Activated naive CD4-positive, alpha-beta T cell (primary cell): ENCODE measurements at places on chromosomes 12 and 14.
A peak's percentile ranks its signal among the peaks of the same experiment; 100 is the strongest.

DNA sequence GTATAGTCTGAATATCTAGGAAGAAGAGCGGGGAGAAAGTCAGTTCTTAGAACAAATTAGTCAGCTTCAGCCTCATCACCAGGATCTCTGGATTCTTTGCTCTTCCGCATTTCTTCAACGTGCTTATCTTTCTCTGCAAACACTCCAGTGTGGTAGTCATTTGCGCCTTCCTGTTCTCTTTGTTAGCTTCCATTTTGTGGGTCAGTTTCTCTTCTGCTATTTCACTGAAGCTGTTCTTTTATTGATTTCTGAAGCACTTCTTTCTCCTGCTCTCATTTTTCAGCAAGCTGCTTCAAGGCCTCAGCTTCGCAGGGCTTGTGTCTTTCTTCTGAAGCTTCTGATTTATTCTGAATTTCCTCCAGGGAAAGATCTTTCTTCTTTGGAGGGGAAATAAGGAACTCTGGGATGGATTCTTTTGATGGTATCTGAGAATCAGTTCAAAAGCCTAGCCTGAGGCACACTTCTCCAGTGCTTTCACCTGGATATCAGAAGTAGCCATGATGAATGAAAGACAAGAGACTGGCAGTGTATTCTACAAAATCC lies 13.5 kb downstream of the AMN1 start:
- DNase-seq = no peak

DNA sequence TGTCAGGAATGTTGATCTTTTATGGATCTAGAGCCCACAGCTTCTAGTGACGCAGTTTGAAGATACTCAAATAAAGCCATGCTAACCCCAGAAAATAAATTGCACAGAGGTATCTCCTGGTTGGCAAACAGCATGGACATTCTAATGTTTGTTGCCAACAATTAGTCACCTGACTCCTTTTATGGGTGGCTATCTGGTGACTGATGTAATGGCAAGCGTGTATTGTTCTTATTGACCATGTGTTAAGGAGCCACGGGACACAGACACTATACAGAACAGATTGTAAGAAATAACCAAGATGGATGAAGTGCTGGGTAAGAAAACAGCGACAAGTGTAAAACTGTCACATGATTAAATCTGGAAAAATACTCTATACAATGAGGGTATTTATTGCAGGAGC lies 401.3 kb upstream of the PDE3A start:
- DNase-seq = no peak

GRCh38 chr14:65357113-65357512 lies 55.4 kb upstream of the FUT8 start:
- DNase-seq = no peak

DNA sequence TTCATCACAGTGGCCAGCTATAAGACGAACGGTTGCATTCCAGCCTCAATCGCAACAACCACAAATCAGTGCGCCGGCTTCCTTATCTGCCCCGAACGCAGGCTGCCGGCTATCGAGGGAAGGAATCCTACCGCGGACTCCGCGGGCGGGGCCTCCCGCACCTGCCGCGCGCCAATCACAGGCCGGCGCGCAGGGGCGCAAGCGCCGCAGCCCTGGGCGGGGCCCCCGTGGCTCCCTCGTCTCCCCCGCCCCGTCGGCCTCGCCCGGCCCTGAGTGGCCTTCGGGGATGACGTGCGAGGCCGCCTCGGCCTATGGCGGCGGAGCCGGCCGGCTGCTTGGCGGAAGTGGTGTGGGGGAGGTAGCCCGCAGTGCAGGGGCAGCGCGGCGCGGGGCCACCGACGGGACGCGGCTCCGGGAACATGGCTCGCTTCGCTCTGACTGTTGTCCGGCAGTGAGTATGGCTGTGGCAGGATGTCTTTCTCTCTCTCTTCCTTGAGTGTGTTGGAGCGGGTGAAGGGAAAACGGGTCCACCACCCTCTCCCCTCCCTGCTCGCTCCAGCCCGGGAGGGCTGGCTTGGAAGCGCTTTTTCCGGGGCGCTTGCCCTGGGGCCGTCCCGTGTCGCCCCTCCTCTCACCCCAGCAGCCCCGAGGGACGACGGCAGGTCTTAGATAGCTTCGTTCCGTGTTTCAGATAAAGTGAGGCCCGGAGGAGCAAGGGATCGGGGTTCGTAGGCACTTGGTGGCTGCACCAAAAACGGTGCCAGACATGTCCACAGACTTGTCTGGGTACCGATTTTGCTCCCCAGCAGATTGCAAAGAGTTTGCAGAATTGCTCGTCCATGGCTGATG lies at the start of gene TIGAR:
TSS of gene TIGAR (plus strand) at position 361 of the 849 bp plus-strand sequence. CDS start at position 420, 59 bp downstream.
- peak; percentile 76 for DNase-seq

GRCh38 chr14:94689218-94689984 lies 77.2 kb downstream of the SERPINA3 start:
- peak; percentile 6 for DNase-seq

- no peak for DNase-seq
Observed at GRCh38 chr14:61147381-61147821, 133.7 kb downstream of the TMEM30B start.

GRCh38 chr14:69711065-69711464 lies 55.9 kb upstream of the SRSF5 start:
- no peak for DNase-seq

GRCh38 chr14:27686137-27686536 lies 1080.5 kb upstream of the FOXG1 start:
- DNase-seq = no peak

DNA sequence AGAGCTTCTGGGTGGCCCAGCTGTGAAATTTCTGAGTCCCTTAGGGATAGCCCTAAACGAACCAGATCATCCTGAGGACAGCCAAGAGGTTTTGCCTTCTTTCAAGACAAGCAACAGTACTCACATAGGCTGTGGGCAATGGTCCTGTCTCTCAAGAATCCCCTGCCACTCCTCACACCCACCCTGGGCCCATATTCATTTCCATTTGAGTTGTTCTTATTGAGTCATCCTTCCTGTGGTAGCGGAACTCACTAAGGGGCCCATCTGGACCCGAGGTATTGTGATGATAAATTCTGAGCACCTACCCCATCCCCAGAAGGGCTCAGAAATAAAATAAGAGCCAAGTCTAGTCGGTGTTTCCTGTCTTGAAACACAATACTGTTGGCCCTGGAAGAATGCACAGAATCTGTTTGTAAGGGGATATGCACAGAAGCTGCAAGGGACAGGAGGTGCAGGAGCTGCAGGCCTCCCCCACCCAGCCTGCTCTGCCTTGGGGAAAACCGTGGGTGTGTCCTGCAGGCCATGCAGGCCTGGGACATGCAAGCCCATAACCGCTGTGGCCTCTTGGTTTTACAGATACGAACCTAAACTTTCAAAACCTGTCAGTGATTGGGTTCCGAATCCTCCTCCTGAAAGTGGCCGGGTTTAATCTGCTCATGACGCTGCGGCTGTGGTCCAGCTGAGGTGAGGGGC lies 38.9 kb downstream of the DAD1 start:
- DNase-seq = no peak

DNA sequence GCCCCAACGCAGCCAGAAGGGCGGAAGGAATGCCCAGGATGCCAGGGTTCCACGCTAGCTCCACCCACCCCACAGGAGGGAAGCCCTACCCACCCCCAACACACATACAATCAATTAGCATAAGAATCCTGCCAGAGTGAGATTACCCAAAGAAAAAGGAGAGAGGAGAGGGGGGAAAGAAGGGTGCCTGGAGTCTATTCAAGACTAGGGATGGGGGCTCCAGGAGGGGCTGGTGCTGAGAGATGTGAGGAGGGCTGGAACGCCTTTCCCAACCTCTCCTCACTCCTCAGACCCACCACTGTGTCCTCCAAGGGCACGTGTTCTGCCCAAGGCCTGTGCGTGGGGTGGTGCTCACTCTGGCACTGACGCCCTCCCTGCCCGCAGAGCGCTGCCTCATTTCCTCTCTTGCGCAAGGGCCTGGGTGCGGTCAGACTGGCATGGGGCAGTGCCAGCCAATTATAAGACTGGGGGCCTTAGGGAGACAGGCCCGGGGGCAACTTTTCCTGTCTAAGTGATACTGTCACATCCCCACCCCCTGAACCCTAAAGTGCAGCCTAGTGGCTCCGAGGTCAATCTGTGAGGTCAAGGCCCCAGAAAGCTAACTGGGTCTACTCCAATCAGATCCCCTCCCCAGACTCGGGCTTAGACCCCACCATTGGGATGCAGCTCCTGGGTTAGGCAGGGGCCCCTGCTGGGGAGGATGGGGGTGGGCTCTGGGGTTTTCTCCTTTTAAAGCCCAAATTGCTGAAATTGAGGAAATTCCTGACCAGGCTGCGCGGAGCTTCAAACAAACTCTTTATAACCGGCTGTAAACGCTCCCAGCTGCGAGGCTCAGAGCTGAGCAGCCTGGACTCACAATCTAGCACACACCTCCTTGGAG lies 10.2 kb upstream of the ITGB7 start:
- DNase-seq = no peak

GRCh38 chr14:101008631-101009336 lies 105.3 kb upstream of the RTL1 start:
- DNase-seq = no peak

- no peak for DNase-seq
Observed at GRCh38 chr14:23916446-23916845, 37.1 kb upstream of the DHRS4 start.

- DNase-seq = no peak
Observed at GRCh38 chr14:32508281-32508680, 179.2 kb downstream of the AKAP6 start.
